Jurkat, Clone E6-1 (cell line): ENCODE measurements at places on chromosomes 12 and 14.

GRCh38 chr12:31822761-31823160 lies 93.9 kb upstream of the AMN1 start:
- DNase-seq, result no peak

DNA sequence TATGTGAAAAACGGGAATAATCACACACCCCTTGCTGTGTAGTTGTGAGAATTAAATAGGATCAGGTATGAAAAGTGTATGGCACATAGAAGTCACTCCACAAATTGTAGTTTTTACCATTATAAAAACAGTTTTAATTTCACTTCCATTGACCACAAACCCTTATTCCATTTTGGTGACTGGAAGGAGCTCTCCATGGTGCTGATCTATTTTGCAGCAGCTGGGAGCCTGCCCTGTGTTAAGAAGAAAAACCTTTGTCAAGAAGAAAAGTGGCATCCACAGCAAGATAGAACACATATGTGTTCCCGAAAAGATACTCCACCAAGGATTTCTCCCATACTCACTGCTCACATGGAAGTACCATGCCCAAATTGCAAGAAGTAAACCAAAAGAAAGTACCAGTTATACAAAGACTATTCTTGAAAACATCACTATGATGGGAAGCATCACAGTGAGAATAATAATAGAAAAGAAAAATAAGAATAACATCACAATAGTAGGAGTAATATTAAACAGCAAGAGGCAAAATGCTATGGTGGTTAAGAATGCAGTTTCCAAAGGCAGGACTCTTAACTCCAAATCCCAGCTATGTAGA lies 58.7 kb downstream of the TUNAR start:
- DNase-seq, result peak; percentile 47

DNA sequence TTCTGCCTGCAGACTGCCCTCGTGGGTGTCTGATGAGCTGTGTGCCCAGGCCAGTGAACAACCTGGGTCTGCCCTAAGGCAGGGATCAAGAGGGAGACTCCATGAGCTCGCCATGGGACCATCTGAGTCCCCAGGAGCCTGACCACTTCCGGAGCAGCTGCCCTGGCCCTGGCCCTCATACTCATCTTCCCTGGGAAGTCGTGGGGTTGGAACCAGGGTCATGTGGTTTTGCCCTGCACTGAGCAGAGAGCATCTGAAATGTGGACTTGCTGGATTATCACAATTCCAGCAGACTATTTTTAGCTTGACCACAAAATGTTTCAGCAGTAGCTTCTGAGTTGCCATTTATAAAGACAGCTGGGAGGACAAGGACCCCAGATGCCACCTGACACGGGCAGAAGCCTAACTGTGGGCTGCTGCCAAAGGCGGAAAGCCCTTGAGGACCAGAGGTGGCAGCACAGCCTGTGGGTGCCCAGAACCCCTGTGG lies 6.7 kb downstream of the BTBD6 start:
- no peak for DNase-seq

GRCh38 chr12:49553512-49554088 lies 14.3 kb downstream of the MCRS1 start:
- peak; percentile 65 for DNase-seq

DNA sequence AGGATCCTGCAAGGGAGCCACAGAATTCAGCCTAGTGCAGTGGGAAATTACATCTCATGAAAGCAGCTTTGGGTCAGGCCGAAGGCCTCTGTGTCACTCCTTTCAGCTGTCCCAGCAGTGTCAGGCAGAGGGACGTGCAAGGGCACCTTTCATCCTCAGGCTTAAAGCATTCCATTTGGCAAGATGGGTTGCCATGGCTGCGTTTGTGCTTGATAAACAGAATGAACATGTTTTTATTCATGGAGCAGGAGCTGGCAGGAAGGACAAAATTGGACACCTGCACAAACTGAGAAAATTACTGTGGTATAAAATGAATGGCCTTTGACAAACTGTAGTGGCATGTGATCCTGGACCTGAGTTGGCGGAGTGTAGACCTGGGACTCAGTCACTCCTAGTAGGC lies 29.4 kb downstream of the ACAD10 start:
- no peak for DNase-seq

DNA sequence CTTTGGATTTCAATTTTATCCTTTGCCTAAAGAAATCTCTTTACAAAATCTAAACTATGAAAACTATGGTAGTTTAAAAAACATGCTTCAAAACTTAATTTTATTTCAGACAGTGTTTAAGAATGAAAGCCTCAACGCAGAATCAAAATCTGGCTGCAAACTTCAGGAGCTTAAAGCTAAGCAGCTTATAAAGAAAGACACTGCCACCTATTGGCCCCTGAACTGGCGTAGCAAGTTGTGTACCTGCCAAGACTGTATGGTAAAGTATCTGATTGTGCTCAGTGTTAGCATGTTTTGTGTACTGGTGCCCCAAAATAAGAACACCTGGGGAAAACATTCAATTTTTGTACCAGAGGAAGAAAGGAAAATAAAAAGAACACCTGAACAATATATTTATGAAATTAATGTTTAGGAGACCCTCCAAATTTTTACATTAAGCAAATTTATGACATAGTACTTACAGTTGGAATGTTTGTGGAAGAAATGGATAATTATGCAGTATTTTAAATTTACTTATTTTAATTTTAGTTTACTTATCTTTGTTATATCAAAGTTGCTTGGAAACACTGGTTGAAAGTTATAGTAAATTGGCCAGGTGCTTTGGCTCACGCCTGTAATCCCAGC lies 12.2 kb downstream of the UBR7 start:
- peak; percentile 69 for DNase-seq

DNA sequence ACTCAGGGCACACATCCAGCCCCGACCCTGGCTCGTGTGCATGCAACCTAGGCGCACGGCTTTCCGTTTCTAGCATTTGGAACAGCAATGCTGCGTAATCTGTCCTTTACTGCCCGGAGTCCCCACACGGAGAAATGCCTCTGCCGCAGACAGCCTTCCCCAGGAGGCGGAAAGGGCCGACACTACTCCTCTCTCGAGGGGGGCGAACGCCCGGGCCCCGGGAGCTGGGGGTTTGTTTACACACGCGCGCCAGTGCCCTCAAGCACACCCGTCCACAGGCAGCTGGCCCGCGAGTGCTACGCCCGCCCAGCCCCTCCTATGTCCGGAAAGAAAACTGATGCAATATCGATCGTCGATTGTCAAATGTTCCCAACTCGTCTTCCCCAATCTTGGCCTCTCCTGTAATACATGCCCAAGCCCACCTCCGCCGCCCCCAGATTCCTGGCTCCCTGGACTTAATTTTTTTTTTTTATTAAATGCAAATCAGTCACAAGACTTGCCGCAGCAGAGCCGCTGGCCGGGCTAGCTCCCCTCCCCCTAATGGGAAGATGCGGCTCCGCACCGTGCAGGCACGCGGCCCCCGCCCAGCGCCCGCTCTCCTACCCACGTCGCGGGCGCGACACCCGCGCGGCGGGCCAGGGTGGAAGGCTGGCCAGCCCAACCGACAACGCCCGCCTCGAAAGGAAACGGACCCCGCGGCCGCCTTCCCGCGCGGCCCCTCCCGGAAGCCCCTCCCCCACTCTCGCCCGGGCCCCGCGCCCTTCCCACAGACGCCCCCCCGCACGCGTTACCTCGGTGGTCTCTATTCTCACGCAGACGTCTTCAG lies 642 bp downstream of the SLC38A2 start:
- no peak for DNase-seq

DNA sequence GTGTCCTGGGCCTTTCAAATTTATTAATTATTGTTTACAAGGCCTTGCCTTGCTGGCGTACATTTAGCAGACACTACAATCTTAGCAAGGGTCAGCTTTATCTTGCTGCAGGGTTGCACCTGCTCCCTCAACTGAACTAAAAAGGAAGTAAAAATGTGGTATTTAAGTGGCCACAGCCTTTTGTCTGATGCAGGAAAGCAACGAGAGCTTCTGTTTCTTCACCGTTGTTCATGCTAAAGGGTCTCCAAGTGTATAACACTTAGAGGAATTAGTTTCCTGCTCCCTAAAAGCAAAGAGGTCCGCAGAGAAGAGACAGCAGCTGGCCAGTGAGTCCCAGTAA lies 62.8 kb upstream of the EGLN3 start:
- peak; percentile 72 for DNase-seq

DNA sequence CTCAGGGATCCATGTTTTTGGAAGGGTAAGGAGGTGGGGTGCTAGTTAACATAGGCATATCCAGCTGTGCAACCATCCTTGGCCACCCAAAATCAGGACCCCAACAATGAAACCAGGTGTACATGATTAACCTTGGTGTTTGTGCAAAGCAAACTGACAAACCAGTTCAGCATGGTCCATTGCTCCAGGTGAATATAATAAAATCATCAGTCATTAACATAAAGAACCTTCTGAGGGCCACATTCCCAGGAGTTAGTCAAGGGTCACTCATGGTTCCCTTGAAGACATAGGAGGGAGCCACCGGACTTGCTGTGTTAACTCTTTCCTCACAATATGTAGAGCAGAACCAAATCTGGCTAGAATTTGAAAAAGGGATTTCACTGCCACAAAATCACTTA lies 17.8 kb downstream of the SLC38A2 start:
- no peak for DNase-seq

DNA sequence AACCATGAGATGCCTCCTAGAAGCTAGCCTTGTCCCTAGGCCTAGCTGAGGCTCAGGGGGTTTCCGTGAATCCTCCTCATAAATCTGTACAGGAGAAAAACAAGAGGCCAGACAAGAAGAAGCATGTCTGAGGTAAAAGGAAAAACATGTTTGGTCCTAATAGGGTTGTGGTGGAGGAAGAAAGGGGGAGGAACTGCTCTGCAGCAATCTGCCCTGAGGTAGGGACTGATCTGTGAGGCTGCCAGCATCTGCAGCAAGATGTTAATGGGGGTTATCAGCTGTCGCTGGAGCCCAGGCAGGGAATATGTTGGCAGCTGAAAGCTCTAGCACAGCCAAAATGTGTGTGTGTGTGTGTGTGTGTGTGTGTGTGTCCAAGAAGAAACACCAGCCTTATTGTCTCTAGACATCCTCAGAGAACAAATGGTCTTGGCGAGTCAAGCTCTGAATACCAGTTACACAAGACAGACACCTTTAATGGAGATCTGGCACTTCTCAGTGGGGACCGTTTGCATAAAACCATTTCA lies 218.5 kb downstream of the NUAK1 start:
- no peak for DNase-seq

GRCh38 chr14:72631401-72631800 lies 262.5 kb downstream of the DPF3 start:
- DNase-seq, result no peak

GRCh38 chr12:65535946-65536345 lies 257.5 kb downstream of the MSRB3 start:
- DNase-seq, result no peak

DNA sequence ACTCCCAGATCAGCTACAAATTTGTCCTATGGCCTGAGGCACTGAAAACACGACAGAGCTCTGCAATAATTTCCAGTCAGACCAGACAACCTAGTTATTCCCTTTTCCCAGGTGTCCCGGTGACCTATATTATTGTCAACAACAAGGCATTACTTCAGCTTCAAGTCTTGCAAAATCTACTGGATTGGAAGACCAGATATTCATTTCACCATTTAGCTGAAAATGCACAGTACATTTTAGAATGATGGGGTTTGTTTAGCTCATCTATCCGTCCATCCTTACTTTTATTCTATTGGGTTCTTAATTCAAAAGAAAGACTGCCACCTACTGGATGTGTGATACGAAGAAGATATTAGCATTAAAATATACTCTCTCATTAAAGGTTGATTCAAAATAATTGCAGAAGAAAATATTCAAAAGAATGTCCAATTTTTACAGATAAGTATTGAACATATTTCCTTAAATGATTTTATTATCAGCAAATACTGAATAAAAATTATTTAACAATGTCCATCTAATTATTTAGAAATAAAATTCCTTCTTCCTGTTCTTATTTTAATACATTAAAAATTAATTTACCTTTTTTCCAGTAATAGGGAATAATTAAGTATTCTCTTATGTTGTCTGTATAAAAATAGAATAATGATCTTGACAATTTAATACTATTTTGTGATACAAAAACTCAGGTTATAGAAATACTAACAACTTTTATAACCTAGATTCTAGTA lies 244.9 kb upstream of the LRIG3 start:
- DNase-seq, result peak; percentile 20

- no peak for DNase-seq
Measured at GRCh38 chr12:94561943-94562411, 88.4 kb downstream of the TMCC3 start.

DNA sequence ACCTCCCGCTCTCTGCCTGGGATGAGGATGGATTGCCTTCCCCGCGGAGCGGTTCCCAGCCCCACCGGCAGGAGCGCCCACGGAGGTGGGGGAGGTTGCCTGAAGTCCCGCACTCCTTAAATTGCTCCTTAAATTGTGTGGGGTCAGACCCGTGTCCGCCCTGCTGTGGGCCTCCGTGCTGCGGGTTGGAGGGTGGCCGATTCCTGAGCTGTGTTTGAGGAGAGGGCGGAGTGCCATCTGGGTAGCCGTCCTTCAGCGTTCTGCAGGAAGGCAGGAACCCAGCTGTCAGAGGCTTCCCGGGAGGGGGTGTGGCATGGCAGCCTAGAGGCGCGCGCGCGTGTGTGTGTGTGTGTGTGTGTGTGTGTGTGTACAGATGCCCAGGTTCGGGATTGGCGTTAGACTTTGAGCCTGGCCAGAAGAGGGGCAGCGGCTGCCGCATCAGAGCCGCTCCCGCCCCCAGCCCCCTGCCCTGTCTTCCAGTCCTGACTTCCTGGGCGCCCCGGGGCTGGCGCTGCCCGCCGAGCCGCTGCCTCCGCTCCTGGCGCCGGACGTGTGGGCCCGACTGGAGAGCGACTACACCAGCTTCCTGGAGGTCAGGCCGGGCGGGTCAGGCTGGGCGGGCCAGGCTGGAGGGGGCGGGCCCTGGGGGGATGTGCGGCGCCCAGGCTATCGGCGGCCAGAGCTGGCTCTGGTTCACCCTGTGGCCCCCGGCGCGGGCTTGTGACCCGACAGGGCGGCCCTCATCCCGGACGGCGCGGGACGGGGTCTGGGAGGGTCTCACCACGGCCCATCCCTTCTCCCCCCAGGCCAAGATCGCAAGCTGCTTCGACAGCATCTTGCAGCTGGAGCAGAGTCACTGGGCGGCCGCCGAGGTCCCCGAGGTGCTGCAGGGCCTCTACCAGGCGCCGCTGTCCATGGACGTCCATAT lies 9.2 kb downstream of the EXOC3L4 start:
- no peak for DNase-seq

GRCh38 chr12:114776731-114777442 lies 92.9 kb upstream of the TBX3 start:
- DNase-seq, result no peak

DNA sequence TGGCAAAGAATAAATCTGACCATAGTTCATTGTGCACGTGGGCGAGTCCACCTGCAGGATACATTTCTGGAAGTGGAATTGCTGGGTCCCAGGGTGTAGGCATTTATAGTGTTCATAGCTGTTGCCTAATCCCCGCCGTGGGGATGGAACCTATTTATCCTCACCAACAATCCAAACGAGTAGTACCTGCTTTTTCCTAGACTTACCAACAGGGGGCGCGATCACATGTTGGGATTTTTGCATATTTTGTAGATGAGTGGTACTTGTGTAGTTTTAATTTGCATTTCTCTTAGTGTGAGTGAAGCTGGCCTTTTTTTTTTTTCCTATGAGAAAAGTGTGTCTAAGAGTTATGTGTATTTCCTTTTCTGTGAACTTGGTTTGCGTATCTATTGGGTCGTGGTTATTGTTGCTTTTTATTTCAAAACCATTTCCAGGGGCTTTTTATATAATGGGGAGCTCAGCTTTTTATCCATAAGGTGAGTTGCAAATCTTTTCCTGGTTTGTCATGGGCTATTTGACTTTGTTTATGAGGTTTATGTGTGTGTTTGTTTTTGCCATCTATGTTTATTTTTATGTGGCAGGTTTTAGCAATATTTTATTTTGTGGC lies 67.2 kb downstream of the CCDC92 start:
- DNase-seq, result peak; percentile 82

- DNase-seq, result no peak
Measured at GRCh38 chr14:67765192-67765834, 51.1 kb downstream of the ZFYVE26 start.
